ENCODE measurements at places on chromosomes 4 and X.

GRCh38 chr4:126906466-126906865 is 726.3 kb upstream of the INTU start:
- no peak for DNase-seq

DNA sequence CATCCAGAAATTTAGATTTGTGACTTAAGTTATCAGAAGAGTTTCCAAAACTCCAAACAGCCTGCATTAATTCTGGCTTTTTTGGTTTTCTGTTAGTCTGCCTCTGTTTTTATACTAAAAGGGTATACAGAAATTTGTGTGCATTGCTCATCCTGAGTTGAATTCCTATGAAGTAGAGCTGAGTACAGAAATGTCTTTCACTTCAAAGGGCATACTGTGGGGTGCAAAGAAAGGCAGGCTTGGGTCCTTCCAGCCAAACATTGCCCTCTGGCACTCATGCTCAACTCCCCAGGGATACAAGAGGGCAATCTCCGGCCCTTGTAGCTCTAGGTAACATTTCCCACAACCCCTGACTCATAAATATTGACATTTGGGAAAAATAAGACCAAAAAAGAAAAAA is 27.6 kb upstream of the TMEM184C start:
- no peak for DNase-seq

DNA sequence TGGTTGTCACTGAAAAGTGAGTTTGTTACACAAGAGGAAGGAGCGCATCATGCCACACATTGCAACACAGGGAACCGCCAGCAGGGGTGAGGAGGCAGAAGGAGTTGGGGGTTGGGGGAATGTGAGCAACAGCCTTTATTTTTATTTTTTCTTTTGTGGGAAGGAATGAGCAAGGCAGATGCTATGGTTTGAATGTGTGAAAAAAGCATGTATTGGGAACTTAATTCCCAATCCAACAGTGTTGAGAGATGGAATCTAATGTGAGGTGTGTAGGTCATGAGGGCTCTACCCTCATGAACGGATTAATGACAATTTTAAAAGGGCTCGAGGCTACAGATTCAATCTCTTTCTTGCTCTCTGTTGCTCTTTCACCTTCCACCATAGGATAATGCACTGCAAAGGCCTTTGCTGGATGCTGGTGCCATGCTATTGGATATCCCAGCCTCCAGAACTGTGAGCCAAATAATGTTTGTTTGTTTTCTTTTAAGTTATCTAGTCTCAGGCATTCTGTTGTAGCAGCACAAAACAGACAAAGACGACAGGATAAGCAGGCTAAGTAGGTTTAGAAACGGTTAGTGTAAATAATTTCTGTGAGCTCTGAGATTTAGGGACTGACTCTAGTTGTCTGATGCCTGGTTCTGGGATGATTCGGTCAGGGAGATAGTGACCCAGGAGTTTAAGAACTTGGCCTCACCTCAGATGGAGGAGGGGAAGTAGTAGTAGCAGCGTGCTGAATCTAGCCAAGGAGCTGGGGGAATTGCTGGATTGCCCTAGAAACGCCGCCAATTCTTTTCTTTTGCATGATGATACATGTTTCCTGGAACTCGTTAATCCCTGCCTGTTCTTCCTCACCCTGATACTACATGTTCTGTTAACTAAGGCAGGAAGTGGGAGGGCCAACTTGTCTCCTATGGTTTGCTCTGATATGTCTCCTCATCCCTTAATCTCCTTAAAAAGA is 156.6 kb upstream of the CTSO start:
- DNase-seq, result no peak

- DNase-seq, result peak; percentile 18
Observed at GRCh38 chr4:114180481-114180880, 201.0 kb upstream of the ARSJ start.

DNA sequence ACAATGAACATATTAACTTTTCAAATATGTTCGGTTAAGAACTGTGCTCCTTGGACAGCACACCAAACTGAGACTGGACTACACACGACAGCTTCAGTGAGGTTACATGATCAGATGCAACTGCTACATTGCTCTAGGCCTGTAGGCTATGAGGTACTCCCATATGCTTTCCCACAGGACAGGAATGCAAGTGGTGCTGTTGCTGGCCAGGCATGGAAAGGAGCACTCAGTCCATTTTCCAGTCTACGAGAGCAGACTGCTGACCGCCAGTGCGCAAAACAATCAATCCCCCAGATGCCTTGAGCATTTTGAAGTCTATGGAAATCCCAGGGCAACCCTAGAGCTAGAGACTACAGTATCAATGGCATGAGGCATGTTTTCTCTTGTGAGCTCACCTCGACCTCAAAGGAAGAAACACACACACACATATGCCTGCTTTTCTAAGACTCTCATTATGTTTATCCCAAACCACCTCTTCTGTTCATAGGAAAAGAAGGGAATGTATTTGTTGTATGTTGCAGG is 70.8 kb upstream of the SPP1 start:
- no peak for DNase-seq

DNA sequence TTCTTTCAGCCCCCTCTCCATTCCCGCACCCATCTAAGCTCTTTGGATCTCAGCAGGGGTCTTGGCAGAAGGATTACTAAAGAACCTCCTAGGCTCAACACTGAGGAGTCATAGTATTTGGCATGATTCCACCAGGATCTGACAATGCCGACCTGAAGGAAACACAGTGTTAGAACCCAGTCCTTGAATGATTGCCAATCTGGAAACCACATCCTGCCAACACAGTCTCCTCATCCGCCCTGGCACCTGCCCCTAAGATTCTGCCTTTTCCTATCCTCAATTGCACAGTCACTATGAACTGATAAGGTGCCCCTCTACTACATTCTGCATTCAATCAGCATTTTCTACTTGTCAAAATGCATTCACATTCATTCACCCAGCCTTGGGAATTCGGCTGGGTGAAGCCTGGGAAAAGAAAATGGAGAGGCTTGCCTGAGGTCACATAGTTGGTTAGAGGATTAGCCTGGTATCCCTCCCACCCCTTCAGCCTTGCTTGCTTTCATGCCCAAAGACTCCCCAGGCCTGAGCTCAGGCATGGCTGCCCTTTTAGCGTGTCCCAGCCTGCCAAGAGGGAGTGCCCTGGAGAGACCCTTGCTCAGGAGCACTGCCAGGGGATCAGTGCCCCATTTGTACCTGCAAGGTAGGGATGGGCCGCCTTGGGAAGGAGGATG is 2.2 kb upstream of the CLDN2 start:
- no peak for DNase-seq

- DNase-seq, result no peak
Observed at GRCh38 chrX:63758011-63758410, 27.0 kb downstream of the ARHGEF9 start.
